ENCODE measurements at places on chromosomes 1 and 21. TPM values are rescaled to one million over a fixed set of nuclear protein-coding genes. Genes with fewer than 3 reads are reported as not detected.

The ELAPOR1 gene
- 0.39 TPM for total RNA-seq

The TOR1AIP1 gene
- 52.1 TPM for total RNA-seq

The GPX7 gene
- total RNA-seq: 13.3 TPM

The CDC42 gene
- 209 TPM for total RNA-seq

Data from smooth muscle cell of the pulmonary artery (primary cell).